H9 (cell line): ENCODE measurements at places on chromosomes 2 and 18.

GRCh38 chr2:9204939-9205338 is 1.7 kb upstream of the ASAP2 start:
- no peak for DNase-seq

GRCh38 chr2:28370354-28370753 is 22.3 kb upstream of the FOSL2 start:
- no peak for DNase-seq

GRCh38 chr18:74942319-74942910 is 266.5 kb downstream of the PTGR3 start:
- DNase-seq = no peak

DNA sequence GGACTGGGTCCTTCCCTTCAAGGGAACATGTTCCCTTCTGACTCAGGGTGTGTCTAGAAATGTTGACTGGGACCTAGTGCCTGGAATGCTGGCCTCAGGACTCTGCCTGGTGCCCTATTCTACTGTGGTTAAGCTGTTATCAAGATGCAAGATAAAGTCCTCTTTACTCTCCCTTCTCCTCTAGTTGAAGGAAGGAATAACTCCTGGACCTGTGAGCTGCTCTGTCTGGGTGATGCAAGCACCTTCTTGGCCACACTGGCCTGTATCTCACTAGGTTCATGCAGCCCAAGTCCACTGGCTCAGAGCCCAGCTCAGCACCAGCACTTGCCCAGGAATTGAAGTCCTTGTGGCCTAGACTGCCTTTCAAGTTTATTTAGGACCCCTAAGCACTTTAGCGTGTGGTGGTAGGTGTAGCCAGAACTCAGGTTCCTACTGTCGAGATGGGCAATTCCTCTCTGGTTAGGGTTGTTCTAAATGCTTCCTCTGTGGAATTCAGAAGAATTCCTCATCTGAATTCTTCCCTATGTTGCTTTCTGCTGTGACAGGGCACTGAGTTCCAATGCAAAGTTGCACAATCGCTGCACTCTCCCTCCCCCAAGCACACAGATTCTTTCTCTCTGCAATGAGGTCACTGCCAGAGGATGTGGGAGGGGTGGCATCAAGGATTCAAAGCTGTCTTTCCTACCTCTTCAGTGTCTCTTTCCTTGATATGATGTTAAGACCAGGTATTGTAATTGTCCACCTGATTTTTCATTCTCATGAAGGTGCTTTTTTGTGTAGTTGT is 54.7 kb downstream of the VWC2L start:
- no peak for DNase-seq

DNA sequence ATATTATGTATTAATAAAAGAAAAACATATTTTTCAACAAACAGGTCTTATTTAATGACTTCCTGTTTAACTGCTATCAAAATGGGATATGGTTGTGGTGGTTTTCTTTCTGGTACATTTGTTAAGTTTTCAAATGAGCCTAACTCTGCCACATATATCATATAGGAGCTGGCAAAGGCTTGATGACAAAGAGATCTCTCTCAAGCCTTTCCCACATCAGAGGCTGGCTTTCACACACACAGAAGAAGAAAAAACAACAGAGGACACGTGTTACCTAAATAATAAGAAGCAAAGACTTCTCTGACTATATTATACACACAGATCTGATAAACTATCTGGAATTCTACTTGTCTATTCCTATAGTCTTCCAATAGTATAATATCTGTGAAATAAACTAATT is 46.1 kb downstream of the CFAP36 start:
- no peak for DNase-seq

DNA sequence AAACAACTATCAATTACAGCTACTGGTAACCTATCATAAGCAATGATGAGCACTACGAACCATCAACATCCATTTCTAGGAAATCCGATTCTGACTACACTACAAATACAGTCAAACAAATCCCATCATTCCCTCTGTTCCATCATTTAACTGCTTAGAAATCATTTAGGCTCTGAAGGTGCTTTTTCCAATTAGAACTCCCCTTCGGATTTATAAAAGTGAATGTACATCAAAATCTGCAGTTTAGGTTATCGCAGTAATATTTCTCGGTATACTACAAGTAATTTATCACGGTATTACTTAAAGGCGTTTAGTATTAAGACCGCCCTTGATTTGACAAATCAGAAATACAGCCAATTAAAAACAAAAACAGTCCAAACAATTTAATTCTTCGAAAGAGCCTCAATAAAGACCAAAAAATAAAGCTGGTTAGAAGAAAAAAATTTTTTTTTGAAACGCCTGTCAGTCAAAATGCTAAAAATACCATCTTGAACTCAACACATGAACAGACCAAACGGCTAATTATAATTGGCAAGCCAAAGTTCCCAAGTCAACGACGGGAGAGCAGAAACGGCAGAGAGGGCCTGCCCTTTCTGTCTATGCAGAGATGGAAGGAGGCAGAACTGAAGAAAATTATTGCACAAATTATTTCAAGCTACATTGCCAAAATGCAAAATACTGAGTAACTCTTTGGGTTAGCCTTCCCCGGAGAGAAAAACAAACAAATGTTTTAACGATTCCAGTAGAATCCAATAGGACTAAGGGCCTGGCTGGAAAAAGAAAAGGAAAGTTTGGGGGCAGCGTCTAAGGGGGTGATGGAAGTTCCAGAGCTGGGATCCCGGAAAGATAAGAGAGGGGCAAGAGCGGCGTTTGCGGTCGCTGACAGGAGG is 1.2 kb downstream of the VPS54 start:
- no peak for DNase-seq

DNA sequence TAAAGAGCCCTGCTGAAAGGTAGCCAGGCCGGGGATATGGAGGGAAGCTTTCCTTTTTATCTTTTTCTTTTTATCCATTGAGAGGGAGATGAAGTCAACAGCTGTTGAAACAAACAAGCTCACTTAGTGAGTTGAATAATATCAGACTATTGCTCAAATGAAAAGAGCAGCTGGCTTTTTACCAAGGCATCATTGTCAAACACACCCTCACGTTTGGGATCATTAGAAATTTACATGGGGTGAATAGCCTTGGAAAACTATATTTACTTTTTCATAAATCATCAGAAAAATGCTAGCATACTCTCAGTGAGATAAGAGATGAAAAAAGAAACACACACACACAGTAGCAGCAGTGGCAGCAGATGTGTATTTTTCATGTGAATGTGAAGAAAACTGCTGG is 71.5 kb upstream of the HNMT start:
- no peak for DNase-seq
